ENCODE measurements at places on chromosomes 5 and 9.

GRCh38 chr9:106376689-106377088, 486.3 kb upstream of the ZNF462 start:
- no peak for DNase-seq

DNA sequence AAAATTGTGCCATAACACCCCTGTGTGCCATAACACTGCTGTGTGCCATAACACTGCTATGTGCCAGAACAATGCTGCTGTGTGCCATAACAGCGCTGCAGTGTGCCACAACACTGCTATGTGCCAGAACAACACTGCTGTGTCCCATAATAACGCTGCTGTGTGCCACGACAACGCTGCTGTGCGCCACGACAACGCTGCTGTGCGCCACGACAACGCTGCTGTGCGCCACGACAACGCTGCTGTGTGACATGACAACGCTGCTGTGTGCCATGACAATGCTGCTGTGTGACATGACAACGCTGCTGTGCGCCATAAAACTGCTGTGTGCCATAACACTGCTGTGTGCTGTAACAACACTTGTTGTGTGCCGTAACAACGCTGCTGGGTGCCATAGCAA, 25.9 kb downstream of the CFAP90 start:
- no peak for DNase-seq

DNA sequence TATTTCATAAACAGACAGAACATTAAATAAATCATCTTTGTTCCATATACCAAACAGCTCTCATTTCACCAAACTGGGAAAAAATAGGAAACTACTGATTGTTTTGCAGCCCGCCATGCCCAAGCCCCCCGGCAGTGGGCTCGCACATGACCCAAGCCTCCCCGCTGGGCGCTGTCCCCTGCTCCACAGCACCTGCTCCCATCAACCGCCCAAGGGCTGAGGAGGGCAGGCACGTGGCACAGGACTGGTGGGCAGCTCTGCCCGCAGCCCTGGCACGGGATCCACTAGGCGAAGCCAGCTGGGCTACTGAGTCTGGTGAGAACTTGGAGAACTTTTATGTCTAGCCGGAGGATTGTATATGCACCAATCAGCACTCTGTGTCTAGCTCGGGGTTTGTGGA, 554.8 kb upstream of the CCNG1 start:
- no peak for DNase-seq

DNA sequence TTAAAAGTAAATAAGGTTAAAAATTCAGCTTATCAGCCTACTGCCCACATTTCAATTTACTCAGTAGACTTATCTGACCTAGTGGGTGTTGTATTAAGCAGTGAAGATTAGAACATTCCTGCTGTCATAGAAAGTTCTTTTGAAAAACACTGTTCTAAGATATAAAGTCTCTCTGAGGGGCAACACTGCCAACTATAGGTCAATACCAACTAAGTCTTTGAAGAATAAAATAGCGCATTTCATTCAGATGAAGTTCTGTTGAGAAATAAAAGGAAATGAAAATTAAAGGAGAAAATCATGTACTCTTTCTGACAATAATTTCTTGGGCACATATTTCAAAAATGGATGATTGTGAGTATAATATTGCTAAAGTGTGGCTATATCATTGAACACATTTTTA, 86.8 kb downstream of the PTPRD start:
- no peak for DNase-seq

GRCh38 chr5:518721-519120, 5.5 kb downstream of the SLC9A3 start:
- no peak for DNase-seq

- DNase-seq = no peak
Measured at GRCh38 chr9:24504521-24504920, 41.2 kb downstream of the IZUMO3 start.

DNA sequence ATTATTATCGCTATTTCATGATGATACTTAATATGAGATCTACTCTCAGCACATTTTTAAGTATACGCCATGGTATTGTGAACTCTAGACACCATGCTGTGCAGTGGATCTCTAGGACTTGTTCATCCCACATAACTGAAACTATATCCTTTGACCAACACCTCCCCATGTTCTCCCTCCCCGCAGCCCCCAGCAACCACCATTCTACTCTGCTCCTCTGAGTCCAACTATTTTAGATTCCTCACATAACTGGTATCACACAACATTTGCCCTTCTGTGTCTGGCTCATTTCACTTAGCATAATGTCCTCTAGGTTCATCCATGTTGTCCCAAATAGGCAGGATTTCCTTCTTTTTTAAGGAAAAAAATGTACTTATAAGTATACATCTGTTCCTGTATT, 6.6 kb upstream of the TBC1D2 start:
- no peak for DNase-seq

GRCh38 chr5:125357660-125358059, 611.2 kb upstream of the ZNF608 start:
- no peak for DNase-seq

- DNase-seq = no peak
Measured at GRCh38 chr9:6827439-6828145, 69.8 kb downstream of the KDM4C start.
